NCI-H2081 treated with DMSO at 0.1 percent for 48 hours (cell line): ENCODE measurements at places on chromosomes 16 and 17.

- DNase-seq, result no peak
These were observed 10.9 kb upstream of the ZFHX3 start for GRCh38 chr16:73058616-73059409.

- DNase-seq, result no peak
These were observed 19.2 kb downstream of the HS3ST3B1 start for GRCh38 chr17:14320098-14320497.

- DNase-seq, result no peak
These were observed 51.5 kb downstream of the MPRIP start for GRCh38 chr17:17093764-17094163.

DNA sequence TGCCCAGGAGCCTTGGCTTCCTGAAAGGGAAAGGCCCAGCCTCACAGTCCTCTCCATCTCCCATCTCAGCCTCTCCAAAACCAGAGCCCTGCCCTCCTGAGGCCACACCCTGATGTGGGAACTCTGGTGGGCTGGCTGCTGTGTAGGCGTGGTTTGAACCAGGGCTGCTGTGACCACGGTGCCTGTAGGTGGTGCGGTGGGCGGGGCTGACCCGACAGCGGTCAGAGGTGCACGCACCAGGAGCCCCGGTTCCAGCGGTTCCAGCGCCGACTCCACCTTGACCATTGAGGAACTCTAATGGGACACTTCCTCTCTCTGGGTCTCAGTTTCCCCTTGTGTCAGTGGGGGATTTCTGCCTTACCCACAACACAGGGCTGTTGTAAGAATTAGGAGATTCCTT is 2.4 kb downstream of the RAP1GAP2 start:
- no peak for DNase-seq

- no peak for DNase-seq
These were observed 5.5 kb downstream of the TRAF7 start for GRCh38 chr16:2160915-2161551.

DNA sequence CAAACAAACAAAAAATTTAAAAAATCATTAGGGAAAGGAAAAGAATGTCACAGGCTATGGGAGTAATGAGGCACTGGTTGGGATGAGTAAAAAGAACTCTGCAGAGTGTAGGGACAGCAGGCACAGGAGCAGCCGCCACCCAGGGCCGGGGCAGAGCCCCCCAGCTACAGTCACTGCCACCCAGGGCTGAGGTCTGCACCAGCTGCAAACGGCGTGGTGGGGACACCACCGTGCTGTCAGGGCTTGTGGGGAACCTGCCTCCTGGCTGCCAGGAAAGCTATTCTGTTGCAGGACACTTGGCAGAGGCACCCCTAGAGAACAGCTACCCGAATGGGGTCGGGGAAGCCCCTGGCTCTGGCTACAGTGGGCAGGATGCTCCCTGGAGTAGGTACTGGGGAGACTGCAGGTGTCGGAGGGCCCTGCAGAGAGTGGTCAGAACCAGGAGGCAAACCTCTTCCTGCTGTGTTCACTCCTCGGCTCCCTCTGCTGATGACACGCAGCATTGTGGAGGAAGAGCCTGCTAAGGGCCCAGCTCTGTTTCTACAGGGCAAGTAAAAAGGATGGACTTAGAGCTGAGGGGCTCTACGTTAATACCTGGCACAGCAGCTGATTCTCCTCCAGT is 32.3 kb upstream of the CAPN15 start:
- DNase-seq, result no peak

GRCh38 chr17:7290166-7290565 is 4.3 kb downstream of the YBX2 start:
- no peak for DNase-seq

DNA sequence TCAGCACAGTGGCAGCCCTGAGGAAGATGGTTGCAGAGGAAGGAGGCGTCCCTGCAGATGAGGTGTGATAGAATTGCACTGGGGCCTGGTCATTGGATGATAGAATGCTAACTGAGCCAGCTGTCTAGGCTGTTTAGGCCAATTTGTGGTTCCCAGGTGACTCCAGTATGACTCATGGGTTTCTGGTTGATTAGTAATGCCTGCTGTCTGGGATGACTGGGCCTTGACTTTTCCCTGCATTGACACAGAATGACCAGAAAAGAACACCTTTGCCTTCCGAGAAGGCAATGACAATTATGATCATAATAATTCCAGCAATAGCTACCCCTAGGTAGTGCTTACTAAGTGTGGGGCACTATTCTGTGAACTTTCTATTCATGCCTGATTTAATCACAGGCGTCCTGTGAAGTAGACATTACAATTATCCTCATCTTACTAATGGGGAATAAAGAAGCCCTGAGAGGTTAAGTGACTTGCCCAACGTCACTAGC is 31.5 kb downstream of the USP43 start:
- no peak for DNase-seq

GRCh38 chr16:13926464-13926863 is 6.5 kb downstream of the ERCC4 start:
- peak; percentile 38 for DNase-seq

- no peak for DNase-seq
These were observed 241.7 kb downstream of the SEC14L1 start for GRCh38 chr17:77382356-77382911.

DNA sequence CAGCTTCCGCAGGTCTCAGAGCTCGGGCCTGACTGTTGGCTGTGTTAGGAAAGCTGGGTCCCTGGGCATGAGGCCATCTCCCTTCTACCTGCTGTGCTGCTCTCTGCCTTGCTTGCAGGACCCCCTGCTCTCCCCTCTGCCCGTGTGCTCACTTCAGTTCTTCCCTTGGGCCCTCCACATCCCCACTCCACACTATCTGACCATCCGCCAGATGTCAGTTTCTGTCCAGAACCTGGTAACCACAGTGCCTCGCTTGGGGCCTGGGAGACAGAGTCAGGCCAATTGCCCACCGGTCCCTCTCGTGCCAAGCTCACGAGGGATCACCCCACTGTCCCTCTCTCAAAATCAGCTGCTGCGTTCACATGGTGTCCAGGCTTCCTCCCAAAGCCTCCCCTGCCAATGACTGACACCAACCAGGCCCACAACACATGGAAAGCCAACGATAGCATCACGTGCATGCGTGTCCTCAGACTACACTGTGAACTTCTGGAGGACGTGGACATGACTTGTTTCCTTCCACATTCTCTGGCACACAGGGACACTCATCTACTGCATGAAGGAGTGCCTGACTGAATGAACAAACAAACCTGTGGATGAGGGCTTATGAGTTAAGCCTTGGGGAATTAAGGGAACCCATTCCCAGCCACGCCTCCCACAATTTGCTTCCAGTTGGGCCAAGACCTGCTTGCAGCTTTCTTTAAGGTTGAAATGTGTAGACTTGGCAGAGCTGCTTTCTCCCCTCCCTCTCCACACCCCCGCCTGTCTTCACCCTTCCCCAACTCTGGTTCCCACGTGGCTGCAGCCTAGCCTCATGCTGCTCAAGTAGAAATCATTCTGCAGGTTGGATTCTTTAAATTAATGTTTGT is 72.5 kb upstream of the ZNF423 start:
- no peak for DNase-seq

DNA sequence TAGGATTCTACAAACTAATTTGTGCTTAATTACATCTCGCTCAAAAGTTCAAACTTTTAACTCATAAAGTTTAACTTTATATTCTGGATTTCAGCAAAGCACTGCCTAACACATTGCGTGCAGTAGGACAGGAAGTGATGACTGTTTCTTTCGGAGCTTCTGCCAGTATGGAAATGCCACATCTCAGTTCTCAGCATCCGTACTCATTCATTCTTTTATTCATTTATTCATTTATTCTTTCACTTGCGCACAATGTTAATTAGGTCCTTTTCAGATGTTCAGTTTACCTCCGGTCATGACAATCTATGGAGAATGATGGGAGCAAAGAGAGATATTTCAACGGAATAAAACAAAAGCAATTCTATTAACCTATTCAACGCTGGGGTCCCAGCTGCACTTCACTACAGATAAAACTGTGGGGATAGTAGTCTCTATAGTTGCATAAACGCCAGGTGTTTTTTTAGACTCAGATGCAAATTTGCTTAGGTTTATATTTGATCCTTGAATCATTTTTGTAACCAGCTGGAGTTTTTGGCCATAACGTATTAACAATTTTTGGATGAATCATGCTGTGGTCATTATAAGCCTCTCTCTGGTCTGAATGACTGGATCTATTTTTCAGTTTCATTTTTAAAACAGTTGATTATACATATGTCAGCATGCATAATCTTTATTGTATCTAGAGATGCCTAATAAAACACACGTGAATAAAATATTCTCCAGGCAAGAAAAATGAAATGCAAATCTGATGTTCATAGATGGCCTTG is 143.9 kb downstream of the KCNJ2 start:
- DNase-seq, result no peak

DNA sequence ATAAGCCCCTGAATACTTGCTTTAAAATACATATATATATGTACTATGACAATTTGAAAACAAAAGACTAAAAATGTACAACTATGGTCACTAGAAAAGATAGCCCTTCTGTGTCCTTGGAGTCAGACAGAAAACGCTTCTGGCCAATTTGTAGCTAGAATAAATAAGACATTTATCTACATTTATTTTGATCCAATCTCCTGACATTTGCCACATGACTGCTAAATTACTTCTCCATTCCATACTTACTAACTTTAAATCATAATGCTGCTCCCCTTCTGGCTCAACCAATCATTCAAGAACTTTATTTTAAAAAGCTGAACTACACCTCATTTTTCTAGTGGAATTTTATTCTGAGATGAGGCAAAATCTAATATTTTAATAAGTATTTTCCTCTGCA is 65.8 kb downstream of the CYTH1 start:
- DNase-seq, result no peak

- peak; percentile 45 for DNase-seq
These were observed 58.3 kb downstream of the WIPI1 start for GRCh38 chr17:68398691-68399637.

DNA sequence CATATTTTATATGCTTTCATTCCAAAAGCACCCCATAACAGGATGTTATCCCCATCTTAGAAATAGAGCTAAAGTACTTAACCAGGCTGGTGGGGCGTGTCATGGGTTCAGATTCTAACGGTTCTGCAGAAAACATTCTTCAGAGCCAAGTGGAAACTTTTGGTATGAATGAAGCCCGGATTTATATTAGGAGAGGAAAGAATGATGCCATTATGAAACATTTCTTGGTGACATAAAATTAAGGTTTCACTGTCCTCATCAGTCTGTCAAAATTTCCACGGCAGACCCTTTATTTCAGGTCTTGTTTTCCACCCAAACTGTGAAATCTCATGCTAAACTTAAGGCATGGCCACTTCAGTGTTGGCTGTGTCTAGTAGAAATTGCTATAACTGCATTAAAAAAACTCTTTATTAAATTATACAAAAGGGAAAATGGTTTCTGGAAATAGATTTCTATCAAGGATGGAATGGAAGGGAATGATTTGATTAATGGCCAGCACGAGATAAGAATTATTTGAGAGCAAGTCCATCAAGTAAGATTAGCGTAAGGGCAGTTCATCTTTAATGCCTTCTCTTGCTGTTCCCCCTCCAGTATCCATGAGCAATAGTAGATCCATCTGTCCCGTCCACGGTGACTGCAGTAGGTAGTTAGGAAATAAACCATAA is 11.7 kb downstream of the PRKCA start:
- no peak for DNase-seq

DNA sequence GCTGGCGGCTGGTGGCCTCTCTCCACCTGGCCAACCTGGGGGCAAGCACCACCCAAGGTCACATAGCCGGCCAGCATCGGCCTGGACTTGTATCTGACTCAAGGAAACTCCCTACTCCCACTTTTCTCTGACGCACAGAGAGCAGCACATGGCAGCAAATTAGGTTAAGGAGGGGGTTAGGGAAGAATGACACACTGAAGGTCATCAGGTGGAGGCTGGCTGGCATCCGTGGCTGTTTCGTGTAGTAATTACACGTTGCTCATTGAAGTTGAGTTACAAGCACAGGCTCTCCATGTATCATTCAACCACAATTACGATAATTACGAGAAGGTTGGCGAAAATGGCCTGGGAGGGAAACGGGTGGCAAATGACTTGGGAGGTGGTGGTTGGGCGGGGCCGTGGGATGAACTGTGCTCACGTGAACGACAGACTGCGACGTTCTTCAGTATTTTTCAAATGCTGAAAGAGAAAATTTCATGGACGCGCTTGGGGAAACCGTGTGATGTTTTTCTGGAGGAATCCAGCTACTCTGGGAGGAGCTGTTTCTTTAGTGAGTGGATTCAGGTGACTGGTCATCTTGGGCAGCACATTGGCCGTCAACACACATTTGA is 4.0 kb upstream of the METRNL start:
- DNase-seq, result no peak

GRCh38 chr16:11349599-11350276 is 4.5 kb downstream of the RMI2 start:
- no peak for DNase-seq

- DNase-seq, result no peak
These were observed 20.6 kb downstream of the BLMH start for GRCh38 chr17:30271102-30271501.

DNA sequence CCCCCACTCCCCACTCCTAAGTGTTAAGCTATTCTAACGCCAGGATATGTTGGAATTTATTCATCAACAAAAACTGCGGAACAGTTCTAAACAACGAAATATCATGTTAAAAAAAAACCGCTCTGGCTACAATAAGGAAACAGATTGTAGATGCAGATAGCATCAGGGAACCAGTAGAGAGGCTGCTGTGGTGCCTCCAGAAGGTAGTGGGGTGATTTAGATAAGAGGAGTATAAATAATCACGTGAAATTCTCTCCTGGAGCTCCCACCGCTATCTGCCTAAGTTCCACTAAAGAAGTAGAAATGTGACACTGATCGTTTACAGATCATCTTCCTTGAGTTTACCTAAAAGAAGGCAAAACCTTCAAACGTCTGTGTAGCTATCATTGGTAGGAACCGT is 8.0 kb downstream of the AHSP start:
- DNase-seq, result no peak

GRCh38 chr17:77273397-77274085 is 132.8 kb downstream of the SEC14L1 start:
- DNase-seq, result no peak
